Stimulated activated naive CD8-positive, alpha-beta T cell treated with anti-CD3 and anti-CD28 coated beads, Interleukin-15, Interleukin-2, amounts not matched to agents 100 U/mL and 50 U/mL, for 24 hours (primary cell): ENCODE measurements at places on chromosomes 1 and 21.

DNA sequence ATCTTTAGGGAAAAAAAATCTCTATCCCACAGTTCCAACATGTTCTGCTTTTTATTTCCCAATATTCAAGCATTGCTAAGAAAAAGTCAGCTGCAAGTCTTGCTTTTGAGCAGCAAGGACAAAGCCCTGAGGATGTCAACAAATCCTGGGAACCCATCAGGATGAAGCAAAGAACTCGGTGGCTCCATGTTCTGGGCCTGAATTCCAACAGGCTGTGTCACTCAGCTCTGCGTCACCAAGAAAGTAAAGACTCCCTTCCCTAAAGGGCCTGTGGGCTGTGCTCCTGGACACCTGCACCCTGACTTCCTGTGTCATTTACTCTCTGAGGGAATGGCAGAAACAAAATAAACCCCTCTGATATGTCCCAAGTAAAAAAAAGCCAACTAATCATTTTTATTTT, 95.5 kb downstream of the TIAM1 start:
- no peak for DNase-seq

DNA sequence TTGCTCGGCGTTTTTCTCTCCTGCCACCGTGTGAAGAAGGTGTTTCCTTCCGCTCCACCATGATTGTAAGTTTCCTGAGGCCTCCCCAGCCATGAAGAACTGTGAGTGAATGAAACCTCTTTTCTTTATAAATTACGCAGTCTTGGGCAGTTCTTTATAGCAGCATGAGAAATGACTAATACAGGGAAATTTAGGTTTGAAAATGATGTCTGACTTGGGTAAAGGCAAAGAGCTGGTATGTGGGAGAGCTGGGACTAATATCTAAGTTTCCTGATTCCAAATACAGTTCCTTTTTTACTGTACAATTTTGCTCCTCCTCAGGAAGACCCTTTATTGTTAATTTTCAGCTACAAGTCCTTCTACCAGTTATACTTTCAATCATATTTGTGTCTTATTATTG, 16.7 kb upstream of the ADAMTS5 start:
- no peak for DNase-seq

GRCh38 chr1:90850181-90850897, 133.2 kb upstream of the BARHL2 start:
- DNase-seq, result no peak

DNA sequence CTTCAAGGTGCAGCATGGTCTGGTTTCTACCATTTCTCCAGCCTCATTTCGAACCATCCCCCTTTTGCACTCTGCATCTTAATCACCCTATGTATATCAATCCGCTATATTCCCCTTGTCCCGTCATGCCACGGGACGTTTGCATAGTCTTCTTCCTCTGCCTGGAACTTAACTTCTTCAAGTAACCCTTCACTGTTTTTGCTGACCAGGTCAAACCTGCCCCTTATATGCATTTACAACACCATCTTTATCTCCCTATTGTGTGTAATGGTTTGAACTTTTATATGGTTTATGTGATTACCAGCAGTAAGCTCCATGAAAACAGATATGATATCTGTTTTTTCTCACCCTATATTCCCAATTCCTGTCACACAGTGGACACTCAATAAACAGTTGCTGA, 2.3 kb downstream of the VPS45 start:
- DNase-seq, result no peak

DNA sequence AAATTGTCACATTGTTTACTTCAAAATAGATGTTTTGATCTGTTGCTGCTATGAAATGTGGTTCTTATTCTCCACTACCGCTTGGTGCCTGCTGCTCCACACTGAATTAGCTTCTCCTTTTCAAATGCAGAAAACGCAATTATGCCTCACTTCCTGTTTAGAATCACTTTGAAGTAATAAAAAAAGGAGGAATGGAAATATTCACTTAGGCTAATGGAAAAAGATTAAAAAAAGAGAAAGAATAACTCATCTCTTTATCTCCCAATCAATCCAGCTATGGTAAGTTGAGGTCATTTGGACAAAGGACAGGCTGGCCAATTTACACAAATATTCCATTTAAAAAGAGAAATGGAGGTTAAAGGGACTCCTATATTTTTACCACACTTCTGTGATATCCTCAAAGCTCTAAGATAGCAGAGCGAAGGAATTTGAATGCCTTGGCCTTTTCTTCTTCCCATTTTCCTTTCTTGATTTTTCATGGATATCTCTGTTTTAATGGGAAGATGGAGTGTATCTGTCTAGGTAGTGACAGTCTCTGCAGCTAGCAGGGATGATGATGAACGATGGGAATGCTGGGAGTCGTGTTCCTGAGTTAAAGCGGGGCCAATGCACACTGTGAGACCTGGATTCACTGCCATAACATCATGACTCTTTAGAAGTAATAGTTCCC, 35.7 kb downstream of the RGS5 start:
- DNase-seq, result no peak

GRCh38 chr1:156592158-156592909, 758 bp downstream of the NAXE start:
- DNase-seq, result peak; percentile 14

- DNase-seq, result no peak
These were observed 55.2 kb downstream of the MAP3K7CL start for GRCh38 chr21:29185633-29186032.

DNA sequence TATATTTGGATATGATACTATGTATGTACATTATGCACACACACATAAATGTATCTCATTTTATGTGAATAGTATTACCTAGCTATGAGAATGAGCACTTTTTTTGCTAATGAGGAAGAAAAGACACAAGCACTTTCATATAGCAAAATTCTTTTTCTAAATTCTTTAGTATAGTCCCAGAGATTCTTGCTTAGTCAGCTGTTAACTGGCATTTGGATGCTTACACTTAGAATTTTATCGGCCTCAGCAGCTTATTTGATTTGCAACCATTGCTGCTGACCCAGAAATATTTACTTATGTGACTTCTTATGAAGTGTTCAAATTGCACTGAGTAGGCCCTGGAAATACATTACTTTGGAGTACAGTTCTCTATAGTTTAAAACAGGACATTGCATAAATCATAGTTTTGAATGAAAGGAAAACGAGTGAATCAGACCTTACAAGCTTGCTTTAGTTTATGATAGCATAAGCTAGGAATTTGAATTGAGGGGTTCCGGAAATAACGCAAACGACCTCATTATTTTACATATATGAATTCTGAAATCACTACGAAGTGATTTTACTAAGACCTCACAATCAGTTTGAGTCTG, 653.9 kb upstream of the NEGR1 start:
- no peak for DNase-seq

- no peak for DNase-seq
These were observed 41.9 kb downstream of the LUZP1 start for GRCh38 chr1:23126801-23127200.

DNA sequence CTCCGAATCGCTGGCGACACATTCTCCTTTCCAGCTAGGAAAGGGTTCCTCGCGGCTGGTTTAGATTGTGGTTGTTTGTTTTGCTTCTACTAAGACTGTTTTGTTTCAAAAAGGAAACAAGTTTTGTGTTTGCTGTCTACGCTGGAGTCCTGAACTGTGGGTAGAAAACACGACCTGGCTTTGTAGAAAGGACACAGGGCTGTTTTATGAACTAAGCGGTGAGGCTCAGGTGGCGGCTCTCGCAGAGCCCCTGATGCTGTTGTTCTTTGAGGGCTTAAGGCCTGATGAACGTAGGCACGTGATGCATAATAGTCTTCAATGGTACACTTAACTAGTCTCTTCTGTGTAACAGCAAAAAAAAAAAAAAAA, 27.0 kb upstream of the FHAD1 start:
- no peak for DNase-seq

DNA sequence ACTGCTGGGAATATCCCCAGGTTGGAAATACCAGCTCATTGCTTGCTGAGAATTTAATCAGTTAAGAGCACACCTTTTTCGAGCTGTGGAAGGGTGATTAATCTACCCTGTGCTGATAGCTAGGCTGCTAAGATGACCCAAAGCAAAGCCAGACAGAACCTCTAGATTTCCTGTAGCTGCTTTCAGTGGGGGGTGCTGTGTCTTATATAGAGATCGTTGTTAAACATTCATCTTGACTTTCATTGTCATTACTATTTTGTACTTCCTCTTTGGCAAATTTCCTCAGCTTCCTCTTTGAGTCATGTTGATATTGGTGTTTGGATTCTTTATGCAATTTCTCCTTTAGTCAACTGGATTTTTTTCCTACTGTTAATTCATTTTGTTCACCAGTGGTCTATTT, 155.3 kb downstream of the DISC1 start:
- DNase-seq, result no peak

GRCh38 chr1:206550446-206550845, 43.1 kb downstream of the RASSF5 start:
- DNase-seq, result no peak

GRCh38 chr1:163771637-163772036, 449.9 kb downstream of the NUF2 start:
- DNase-seq, result no peak

- DNase-seq, result no peak
These were observed 17.6 kb downstream of the CAPN2 start for GRCh38 chr1:223729906-223730305.

DNA sequence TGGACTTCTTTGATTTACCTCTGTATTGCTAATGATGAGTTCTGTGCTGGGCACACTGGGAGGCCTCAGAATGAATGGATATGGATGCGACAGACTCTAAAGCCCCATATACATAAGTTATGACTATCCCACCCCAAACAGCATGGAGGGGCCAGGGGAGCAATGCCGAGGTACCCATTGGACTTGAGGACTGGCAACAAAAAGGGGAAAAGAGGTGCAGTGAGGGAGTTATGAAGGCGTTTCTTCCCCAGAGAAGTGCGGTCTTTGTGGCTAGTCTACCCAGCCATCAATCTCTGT, 15.2 kb upstream of the CDCA8 start:
- DNase-seq, result no peak

GRCh38 chr1:94863297-94863911, 43.2 kb downstream of the SLC44A3 start:
- no peak for DNase-seq

GRCh38 chr1:187051618-187052232, 223.0 kb downstream of the PLA2G4A start:
- peak; percentile 10 for DNase-seq

DNA sequence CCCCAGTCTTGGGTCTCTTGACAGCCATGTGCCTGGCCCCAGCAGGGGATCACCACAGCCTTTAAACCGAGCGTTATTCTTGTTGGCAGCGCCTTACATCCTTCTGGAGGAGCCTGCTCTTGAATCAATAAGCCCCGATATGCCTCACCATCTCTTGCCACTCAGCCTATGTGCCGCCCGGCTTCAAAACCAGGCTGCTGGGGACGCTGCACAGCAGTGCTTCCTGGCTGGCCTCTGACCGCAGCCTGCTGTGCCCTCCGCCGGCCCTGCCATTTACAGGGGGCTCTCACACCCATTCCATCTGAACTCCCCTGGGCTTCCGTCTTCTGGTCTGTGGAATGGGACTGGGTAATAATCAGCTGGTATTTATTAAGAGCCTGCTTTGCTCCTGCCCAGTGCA, 3.0 kb upstream of the PEX10 start:
- DNase-seq, result no peak

- DNase-seq, result no peak
These were observed 365.6 kb downstream of the DUSP10 start for GRCh38 chr1:221376286-221376685.

DNA sequence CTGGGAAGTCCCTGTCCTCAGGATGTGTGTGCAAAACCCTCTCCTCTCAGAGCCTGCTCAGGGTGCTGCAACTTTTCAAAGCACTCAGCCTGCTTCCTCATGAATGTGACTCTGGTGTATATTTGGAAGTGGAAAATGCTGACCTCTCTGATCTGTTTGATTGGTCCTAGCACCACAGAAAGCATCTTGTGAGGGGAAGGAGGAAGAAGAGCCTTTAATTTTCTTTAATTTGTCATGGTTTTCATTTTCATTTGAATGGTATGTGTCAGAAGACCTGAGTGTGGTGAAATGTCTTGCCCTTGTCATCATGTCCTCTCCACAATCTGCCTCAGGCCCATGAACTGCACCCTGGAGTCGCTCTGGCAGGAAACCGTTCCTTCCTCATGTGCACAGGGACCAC, 383.5 kb downstream of the NTNG1 start:
- DNase-seq, result no peak

GRCh38 chr21:38389896-38390295, 108.4 kb downstream of the ERG start:
- DNase-seq, result no peak

DNA sequence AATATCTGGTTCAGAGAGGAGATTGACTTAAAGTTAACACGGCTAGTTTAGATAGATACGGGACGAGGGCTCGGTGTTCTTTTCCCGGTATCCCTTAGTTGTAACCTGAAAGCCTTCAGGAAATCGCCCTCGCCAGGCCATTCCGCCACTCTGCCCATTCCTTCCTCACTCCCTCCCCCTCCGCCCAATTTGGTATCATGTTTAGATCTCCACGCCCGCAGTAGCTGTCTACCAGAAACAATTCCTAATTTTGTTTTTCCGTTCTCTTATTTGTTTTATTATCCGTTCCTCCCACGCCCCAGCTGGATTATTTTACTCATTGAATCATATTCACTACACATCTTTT, 685 bp upstream of the VAMP4 start:
- peak; percentile 23 for DNase-seq

DNA sequence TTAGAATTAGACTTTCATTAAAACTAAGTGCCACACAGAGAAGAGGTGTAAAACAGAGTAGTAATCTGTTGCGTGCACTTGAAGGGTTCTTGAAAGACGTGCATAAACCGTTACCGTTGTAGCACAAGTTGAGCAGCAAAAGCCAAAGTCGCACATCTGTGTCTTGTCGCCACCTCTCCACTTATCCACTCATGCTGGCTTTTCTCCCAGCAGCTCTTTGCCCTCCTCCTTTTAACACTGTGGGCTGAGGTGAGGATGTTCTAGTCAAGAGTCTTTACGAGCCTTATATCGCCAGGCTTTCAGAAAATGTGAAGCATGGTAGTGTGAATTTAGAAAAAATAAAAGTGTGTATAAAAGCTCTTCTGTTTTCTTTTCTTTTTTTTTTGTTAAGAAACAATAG, 48.0 kb downstream of the NR5A2 start:
- DNase-seq, result no peak

DNA sequence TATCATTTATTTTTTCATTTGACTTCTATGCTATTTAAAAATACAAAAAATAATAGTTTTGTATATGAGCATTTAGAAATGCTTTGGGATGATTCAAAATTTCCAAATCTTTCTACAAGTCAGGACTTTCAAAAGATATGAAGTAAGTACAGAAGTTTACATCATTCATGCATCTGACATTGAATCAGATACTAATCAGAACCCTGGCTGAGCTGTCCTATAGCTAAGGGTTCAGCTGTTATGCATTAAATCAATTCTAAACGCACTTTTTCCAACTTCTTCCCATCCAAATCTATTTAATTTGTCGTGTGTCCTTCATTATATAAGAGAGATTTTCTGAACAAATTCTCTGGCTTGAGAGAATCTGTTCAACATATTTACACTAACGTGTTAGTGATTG, 779.4 kb downstream of the LTN1 start:
- DNase-seq, result no peak

DNA sequence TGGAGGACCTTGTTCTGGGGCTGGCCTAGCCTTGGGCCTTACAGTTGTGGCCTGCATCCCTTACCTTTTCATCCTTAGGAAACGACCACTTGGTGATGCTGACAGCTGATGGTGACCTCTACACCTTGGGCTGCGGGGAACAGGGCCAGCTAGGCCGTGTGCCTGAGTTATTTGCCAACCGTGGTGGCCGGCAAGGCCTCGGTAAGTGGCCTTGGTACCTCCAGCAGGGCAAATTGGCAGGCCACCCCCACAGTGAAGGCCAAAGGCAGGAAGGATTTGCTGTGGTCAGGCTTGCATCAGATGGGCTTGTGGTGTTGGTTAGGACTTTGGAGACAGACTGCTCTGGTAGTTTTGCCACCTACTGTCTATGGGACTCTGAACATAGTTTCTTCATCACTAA, 17.7 kb upstream of the TRNAU1AP start:
- no peak for DNase-seq

- no peak for DNase-seq
These were observed 4.6 kb downstream of the COL18A1 start for GRCh38 chr21:45409466-45410150.
